ENCODE measurements at places on chromosomes 1 and 21. TPM values are rescaled to one million over a fixed set of nuclear protein-coding genes. Genes with fewer than 3 reads are reported as not detected.

The WNT9A gene
- total RNA-seq = 9.5 TPM

The TNFAIP8L2 gene
- total RNA-seq = not detected

The C1orf74 gene
- 4.0 TPM for total RNA-seq

The GJA8 gene
- 0.12 TPM for total RNA-seq

The FCRL6 gene
- not detected for total RNA-seq

The TPTE gene
- total RNA-seq = 3.1 TPM
